ENCODE measurements at places on chromosomes 7 and 10.

DNA sequence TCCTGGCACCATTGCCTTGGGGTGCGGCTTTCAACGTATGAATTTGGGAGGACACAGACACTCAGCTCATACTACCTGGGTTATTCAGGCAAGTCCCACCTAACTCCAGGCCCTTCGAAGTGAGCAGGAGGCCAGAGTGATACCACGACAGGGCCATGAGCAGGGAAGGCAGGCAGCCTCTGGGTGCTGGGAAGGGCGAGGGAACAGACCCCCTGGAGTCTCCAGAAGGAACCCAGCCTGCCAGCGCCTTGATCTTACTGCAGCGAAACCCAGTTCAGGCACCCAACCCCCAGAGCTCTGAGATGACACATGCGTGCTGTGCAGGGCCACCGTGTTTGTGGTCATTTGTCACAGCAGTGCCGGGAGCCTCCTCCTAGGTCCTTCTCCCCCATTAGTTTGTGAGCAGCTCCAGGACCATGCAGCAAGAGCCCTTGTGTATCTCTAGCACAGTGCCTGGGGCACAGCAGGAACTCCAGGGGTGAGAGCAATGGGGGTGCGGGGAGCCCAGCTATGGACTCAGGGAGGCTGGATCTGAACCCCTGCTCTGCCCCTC is 7.7 kb upstream of the INSIG1 start:
- DNase-seq = no peak

DNA sequence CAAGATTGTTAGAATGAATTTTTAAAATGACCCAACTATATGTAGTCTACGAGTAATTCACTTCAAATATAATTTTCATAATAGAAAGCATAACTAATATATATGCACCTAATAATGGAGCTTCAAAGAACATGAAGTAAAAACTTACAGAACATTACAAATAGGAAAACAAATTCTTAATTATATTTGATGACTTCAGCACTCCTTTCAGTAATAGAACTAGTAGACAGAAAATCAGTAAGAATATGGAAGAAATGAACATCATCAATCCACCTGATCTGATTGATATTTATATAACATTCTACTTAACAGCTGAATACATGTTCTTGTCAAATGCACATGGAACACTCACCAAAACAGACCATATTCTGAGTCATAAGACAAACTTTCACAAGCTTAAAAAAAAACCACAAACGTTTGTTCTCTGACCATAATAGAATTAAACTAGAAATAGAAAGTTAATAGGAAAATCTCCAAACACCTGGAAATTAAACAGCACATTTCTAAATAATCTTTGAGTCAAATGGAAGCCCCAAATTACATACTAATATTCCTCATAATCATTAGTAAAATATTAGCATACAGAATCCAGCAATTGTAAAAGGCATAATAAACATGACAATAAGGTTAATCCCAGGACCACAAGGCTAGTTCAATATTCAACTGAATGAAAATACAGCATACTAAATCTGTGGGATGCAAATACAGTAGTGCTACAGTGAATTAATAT is 48.0 kb downstream of the BRAF start:
- DNase-seq = peak; percentile 60

DNA sequence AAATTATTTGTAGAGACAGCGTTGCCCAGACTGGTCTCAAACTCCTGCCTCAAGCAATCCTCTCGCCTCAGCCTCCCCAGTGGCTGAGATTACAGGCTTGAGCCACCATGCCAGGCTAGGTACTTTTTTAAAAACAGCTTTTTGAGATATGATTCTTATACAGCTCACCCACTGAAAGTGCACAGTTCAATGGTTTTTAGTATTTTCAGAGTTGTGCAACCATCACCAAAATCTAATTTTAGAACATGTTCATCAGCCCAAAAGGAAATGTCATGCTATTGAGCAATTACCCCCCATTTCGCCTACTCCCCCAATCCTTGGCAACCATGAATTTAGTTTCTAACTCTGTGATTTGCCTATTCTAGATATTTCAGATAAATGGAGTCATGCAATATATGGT is 73.7 kb downstream of the EVX1 start:
- no peak for DNase-seq

- DNase-seq = no peak
Measured at GRCh38 chr10:20856484-20856883, 40.6 kb downstream of the NEBL start.

DNA sequence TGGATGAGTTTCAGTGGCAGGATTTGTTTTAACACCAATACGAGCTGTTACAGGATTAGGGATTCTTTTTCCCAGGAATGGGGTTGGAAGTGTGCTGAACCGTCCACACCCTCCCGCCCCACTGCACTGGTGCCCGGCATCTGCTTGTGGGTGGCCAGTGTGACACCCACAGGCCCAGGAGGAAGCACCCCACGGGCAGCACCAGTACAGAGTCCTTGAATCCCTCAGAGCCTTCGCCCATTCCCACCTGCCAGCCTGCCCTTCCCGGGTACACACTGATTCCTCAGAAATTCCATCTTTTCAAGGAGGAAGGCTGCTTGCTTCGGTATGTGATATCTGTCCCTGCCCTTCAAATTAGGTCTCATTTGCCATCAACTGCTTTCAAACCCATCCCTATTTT is 15.4 kb downstream of the INSIG1 start:
- no peak for DNase-seq

DNA sequence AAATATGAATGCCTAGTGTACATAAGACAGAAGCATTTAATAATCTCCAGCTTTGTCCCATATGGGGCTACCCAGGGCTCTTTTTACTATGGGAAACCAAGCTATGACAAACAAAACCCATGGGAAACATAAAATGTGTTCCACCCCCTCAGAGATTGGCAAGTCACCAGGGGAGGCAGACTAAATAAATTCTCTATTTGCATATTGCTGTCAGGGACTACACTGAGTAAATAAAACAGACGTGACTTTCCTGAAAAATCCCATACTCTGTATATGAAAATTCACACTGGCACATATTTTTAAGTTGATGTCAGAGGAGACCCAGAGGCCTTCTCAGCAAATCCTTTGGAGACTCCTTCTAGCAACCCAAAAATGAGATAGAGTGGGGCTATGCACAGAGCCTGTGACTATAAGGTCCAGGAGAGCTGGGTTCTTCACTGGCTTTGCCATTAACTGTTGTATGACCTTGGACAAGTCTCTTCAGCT is 44.0 kb upstream of the HPSE2 start:
- peak; percentile 72 for DNase-seq

DNA sequence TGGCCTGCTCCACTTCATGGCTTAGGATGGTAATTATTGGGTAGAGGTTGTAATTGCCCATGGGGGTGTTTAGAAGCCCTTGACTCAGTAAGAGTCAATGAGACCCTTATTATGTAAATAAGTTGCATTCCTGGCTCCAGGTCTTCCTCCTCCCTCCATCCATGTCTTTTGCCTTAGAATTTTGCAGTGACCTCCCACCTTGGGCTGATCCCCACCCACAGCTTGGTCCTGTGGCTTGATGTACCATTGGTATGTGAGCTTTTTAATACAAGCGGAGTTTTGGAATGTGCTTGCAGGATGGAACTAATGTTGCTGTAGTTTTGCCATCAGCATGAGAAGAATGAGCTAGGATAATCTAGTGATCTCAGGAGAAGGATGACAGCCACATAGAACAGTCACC is 73.2 kb upstream of the DGKI start:
- DNase-seq = no peak

DNA sequence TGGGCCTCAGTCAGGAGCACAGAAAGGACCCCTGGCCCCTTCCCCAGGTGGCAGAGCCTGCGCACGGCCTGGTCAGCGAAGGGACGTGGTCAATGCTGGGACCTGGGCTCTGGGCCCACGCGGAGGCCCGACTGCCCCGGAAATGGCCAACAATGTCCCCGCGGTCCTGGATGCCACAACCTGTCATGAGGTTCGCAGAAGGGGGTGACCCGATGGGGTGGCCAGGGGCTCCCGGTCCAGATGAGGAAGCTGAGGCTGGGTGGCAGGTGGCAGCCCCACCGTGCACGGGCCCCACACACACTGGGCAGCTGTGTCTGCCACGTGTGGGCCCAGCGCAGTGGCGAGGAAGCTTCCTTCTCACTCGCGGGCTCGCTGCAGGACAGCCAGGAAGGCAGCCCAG is 49.4 kb downstream of the DPYSL4 start:
- DNase-seq = no peak

- DNase-seq = no peak
Measured at GRCh38 chr10:117944676-117945447, 101.9 kb downstream of the RAB11FIP2 start.

- peak; percentile 98 for DNase-seq
Measured at GRCh38 chr7:20217193-20217948, at the start of gene MACC1. MACC1 (minus strand) TSS chr7:20217384; CDS start chr7:20161862, 55,522 bp downstream.

GRCh38 chr7:157494506-157495176 is 157.8 kb downstream of the DNAJB6 start:
- DNase-seq = no peak

DNA sequence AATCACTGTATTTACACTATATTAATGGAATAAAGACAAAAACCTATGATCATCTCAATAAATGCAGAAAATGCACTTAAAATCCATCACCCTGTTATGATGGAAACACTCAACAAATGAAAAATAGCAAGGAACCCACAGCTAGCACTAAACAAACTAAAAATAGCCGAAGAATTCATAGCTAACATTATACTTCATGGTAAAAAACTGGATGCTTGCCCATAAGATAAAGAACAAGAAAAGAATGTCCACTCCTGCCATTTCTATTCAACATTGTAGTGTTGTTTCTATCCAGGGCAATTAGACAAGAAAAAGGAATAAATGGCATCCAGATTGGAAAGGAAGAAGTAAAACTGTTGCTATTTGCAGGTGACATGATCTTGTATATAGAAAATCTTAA is 142.1 kb downstream of the STK31 start:
- no peak for DNase-seq

DNA sequence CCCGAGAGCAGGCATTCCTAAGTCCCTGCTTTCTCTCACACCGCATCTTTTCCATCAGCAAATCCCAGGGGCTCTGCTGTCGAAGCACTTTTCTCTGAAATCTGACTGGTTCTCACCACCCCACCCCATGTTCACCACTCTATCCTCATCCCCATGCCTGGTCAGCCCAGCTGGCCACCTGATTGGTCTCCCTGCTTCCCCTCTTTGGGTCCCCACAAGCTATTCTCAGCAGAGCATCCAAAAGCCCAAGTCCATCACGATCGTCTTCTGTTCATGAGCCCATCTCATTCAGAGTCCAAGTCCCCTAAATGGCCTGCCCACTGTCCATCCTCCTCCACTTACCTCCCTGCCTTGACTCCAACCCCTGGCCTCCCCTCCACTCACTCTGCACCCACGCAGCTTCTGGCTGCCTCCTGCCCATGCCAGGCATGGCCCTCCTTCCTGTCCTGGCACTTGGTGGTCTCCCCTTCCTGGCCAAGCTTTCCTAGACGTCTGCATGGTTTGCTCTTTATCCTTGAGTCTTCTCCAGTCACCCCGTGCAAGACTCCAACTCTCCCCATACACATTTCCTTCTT is 1.6 kb upstream of the PPP2R2D start:
- DNase-seq = no peak

DNA sequence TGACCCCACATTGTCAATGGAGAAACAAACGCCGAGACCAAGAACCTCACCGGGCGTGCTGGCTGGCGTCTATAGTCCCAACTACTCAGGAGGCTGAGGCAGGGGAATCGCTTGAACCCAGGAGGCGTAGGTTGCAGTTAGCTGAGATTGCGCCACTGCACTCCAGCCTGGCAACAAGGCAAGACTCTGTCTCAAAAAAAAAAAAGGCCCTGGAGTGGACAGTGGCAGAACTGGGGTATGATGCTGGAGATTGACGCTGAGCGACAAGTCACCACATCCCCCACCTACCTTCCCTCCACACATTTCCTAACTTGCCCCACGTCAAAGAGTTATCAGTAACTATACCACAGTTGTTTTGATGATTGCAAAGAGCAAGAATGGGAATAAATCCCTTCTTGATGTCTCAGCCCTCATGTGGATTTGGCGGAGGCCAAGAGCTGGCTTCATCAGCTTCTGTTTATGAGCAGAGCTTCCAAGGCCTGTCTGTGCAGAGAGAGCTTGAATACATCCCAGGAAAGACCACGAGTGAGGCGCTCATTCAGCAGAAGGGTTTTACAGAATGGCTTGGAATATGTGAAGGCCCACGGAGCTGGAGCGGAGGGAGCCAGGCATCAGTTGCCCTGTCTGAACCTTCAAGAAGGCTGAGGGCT is 28.0 kb upstream of the TNS3 start:
- no peak for DNase-seq

DNA sequence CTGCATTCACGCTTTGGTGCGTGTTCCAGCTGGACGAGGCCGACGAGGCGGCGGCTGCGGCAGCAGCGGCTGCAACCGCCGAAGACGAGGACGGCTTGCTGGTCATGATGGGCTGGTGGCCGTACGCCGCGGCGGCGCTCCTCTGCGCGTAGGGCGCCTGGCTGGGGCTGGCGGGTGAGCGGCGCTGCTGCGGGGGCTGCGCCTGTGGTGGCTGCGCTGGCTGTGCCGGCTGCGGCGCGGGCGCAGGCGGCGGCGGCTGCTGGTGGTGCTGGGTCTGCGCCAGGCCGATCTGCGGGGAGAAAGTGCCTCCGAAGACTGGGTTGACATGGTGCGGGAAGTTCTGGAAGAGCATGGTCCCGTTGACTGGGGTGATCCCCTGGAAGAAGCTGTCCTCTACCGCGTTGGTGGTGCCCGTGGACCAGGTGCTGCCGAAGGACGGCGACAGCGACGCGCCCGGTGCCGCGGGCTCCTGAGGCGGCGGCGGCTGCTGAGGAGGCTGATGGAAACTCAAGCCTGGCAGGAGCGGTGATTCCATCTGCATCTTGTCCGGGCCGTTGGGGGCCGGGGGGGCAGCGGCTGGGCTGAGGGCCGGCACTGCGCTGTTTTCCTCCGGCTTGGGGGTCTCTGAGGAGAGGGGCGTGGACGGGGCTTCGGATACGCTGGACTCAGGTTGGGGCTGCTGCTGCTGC is 51.1 kb downstream of the CPEB3 start:
- peak; percentile 43 for DNase-seq

DNA sequence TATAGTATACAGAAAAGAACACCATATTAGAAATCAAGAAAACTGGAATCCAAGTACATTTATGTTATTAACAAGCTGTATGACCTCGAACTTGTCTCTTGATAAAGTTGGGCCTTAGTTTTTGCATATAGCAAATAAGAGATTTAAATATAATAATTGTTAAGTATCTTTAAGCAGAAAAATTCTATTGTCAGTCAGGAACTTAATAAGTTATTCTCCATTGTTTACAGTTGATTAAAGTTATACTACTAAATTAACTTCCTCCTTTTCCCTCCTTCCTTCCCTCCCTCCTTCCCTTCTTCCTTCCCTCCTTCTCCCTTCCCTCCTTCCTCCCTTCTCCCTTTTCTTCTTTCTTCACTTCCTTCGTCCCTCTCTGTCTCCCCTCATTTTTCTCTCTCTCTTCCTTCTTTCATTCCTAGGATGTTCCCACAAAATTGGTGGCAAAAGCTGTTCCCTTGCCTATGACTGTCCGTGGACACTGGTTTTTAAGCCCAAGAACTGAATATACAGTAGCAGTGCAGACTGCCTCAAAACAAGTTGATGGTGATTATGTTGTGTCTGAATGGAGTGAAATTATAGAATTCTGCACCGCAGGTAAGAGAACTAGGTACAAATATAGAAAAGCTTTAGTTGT is 59.7 kb downstream of the PHYHIPL start:
- DNase-seq = no peak
